ENCODE measurements at places on chromosomes 2 and 18. TPM values are rescaled to one million over a fixed set of nuclear protein-coding genes. Genes with fewer than 3 reads are reported as not detected.

DNA sequence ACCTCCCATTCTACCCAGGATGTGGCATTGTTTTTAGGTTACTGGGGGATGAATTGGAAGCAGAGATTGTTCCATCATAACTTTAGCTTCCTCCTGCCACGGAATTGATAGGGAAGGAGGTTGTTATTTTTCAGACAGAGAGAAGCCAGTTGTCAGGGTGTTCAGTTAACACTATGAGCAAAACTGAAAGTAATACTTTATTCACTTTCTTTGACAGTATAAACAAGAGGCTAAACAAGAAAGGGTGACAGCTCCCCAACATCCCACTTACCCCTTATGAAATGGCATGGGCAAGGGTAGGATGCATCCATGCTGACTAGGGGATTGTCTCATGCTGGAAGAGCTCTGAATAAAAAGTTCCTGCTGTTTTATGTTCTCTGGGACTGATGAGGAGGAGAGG lies 36.4 kb upstream of the GAREM1 start:
- no peaks in the 10 kb centered on the region for H3K27me3 ChIP-seq
- no peaks in the 10 kb centered on the region for H3K4me1 ChIP-seq
- DNase-seq: no peak
- no peak overlapping the region for H3K4me3 ChIP-seq
- H3K27ac ChIP-seq: no peak overlapping the region
- no peaks in the 10 kb centered on the region for H3K36me3 ChIP-seq

DNA sequence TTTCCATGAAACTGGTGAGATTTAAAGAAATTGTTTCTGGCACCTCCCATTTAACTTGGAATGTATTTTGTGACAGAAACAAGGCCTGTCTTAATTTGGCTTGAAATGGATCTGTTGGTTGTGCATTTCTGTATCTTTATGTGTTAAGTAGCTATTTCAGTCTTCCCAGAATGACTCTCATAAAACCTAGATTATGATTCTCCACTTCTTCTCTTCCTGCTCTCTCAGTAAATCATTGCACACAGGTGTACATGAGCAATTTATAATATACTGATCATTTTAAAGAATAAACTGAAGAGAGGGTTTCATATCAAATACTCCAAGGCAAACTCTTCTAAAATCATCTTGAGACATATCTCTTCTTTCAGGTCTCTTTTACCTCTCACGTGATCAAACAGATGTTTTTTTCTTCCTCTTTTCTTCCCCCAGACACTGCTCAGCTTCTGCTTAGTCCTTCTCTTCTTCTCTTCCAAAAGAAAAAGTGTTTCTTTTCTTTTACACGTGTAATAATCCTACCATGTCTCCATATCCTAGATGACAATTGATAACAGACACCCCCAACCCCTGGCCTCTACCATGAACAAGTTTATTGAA lies 112.0 kb downstream of the PPP1R1C start:
- no peak for DNase-seq
- no peaks in the 10 kb centered on the region for H3K36me3 ChIP-seq
- no peak overlapping the region for H3K4me3 ChIP-seq
- no peaks in the 10 kb centered on the region for H3K27me3 ChIP-seq

The UBXN4 gene
- 50.1 TPM for total RNA-seq

The RESP18 gene
- total RNA-seq: not detected

DNA sequence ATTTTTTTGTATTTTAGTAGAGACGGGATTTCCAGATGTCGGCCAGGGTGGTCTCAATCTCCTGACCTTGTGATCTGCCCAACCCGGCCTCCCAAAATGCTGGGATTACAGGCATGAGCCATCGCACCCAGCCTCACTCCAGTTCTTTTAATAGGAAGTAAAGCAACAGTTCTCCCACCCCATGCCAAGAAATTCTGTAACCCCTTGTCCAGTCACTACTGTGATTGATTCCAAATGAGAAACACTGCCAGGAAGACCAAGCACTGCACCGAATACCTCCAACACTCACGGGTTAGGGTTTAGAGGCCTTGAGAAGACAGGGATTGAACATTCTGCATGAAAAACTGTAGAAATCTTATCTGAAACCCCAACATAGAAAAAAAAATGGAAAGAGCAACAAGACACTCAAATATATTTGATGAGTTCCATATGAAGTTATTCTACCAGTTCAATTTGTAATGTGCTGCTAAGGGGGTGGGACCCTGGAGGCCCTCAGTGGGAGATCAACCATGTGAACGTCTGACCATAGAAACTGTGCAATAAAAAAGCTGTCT lies 48.2 kb upstream of the BIN1 start:
- no peak overlapping the region for H3K4me3 ChIP-seq
- no peak overlapping the region for H3K27ac ChIP-seq
- DNase-seq: no peak
- H3K4me1 ChIP-seq: peaks cover 31% of the 10 kb centered on the region
- H3K27me3 ChIP-seq: no peaks in the 10 kb centered on the region

DNA sequence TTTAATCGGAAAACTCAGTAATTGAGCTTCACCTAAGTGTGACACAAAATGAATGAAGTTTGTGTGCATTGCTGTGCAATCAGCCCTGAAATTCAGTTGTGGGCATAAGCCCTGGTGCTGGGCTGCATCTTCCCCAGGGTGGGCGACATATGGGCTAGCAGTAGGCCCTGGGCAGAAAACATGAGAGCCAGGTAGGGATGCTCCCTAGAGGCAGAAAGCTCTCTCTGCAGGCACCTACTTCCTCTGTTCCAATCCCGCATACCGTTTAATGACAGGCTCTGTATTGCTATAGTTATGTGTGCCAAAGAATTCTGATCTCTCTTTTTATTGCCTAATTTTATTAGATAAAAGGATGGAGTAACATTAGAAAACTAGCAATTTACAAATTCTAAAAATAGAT lies 456.7 kb downstream of the NRXN1 start:
- H3K4me1 ChIP-seq: no peaks in the 10 kb centered on the region
- H3K4me3 ChIP-seq: no peak overlapping the region
- no peak for DNase-seq
- no peaks in the 10 kb centered on the region for H3K36me3 ChIP-seq
- H3K27ac ChIP-seq: no peak overlapping the region

DNA sequence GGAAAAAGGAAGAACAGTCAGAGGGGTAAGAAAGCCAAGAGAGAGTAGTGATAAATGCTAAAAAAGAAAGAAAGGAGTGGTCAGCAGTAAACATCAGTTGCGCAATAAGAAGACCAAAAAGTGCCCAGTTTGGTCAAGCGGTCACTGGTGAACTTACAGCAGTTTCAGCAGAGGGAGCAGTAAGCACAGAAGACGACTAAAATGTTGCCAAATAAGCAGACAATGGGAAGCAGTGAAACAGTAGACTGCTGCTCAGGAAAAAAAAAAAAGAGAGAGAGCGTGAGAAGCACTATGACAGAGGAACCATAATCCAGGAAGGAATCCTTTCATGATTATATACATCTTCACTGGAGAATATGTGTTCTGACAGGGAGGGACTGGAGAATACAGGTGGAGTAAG lies 45.8 kb downstream of the DNAJC10 start:
- no peak overlapping the region for H3K27ac ChIP-seq
- peaks cover 74% of the 10 kb centered on the region for H3K36me3 ChIP-seq
- no peaks in the 10 kb centered on the region for H3K4me1 ChIP-seq
- H3K4me3 ChIP-seq: no peak overlapping the region
- DNase-seq: no peak

- no peaks in the 10 kb centered on the region for H3K27me3 ChIP-seq
- H3K36me3 ChIP-seq: peaks cover 6% of the 10 kb centered on the region
- H3K4me3 ChIP-seq: no peak overlapping the region
These were observed 4.2 kb upstream of the ROCK1 start for GRCh38 chr18:21115519-21116411.

The CDKL4 gene
- 0.34 TPM for total RNA-seq

DNA sequence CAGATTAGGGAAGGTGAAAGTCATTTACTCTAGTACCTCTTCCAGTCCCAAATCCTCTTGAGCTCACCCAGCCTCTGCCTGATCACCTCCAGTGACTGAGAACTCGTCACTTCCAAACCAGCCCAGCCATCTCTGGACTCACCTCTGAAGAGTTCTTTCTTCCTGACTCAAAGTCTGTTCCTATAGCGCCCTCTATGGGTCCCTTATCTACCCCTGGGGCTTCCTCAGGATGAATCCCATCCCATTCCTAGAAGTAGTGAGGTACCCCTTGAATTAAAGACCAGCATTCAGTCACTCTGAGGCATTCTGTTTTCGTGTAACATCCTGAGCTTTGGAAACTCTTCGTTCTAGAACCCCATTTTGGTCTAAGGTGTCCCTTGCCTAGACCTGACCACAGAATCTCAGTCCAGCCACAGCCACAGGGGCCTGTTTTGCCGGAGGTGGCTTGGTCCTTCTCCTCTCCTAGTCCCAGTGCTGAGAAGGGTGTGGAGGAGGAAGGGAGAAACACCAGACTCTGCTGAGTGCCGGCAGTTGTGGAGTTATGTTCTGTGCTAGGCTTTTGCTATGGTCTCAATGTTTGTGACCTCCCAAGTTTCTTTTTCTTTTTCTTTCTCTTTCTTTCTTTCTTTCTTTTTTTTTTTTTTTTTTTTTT lies 32.7 kb downstream of the SIX3 start:
- no peak overlapping the region for H3K27ac ChIP-seq
- no peaks in the 10 kb centered on the region for H3K27me3 ChIP-seq
- H3K36me3 ChIP-seq: no peaks in the 10 kb centered on the region
- DNase-seq: peak; percentile 66
- no peak overlapping the region for H3K4me3 ChIP-seq
- H3K4me1 ChIP-seq: peaks cover 14% of the 10 kb centered on the region

DNA sequence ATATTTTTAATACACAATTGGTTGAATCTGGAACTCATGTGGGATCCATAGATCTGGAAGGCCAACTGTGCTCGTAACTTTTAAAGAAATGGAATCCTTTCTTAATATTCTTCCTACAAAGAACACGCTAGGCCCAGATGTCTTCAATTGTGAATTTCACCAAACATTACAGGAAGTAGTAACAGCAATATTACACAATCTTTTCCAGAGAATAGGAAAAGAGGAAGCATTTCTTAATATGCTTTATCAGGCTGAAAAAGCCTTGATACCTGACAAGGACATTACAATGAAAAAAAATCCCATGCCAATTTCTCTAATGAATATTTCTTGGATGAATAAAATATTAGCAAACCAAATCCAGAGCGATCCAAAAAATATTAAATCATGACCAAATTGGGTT lies 80.3 kb upstream of the HAAO start:
- H3K4me3 ChIP-seq: no peak overlapping the region
- no peaks in the 10 kb centered on the region for H3K36me3 ChIP-seq
- DNase-seq: no peak

The ZSCAN30 gene
- 7.5 TPM for total RNA-seq

GRCh38 chr2:26649322-26649721 lies 8.2 kb upstream of the CIB4 start:
- no peak overlapping the region for H3K4me3 ChIP-seq
- no peaks in the 10 kb centered on the region for H3K36me3 ChIP-seq
- DNase-seq: no peak

The AMER3 gene
- not detected for total RNA-seq

DNA sequence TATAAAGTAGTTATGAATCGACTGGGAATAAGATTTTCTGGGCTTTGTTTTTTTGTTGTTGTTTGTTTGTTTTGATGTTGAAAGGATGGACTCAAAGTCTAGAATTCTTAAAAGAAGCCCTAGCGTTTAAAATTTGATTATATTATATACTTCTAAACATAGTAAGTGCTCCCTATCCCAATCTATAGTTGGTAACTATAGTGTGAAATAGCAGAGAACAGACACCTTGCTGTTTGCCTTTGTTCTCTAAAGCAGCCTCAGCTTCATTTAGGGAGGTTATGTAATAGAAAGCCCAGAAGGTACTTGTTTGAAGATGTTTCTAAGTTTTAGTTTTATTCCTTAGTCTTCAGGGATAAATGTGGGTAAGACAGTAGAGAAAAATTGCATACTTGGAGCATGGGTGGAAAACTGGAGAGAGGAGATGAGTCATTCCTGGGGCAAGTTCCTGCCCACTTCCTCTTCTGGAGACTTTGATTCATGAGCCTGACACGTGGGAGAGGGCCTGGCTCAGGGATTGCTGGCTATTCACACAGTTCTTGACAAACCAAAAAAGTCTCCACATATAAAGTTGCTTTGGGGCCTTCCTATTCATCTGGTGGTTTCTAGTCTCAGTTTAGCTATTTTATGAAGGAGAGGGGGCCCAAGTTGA lies 131.9 kb downstream of the MYO1B start:
- peaks cover 12% of the 10 kb centered on the region for H3K36me3 ChIP-seq
- H3K4me3 ChIP-seq: no peak overlapping the region
- DNase-seq: peak; percentile 87
- H3K27me3 ChIP-seq: no peaks in the 10 kb centered on the region

The RTKN gene
- 5.6 TPM for total RNA-seq

GRCh38 chr2:161316701-161317100 lies 8.5 kb downstream of the PSMD14 start:
- no peak for DNase-seq
- H3K4me3 ChIP-seq: no peak overlapping the region
- H3K4me1 ChIP-seq: no peaks in the 10 kb centered on the region

DNA sequence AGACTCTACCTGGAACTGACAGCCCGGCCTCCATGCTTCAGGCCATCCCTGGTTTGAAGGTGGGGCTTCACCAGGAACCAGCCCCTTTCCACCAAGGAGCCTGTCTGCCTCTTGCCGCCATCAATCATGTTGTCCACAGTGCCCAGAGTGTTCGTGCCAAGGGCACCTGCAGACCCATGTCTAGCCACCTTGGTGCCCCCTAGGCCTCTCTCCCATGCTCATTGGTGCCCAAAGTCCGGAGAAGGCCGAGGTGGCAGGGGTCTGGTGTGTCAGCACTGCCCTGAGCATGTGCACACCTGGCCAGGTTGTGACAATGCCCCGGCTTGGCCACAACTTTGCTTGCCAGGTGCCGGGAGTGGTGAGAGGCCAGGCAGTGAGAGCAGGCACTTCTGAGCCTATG lies 114.8 kb downstream of the COPS8 start:
- no peak overlapping the region for H3K4me3 ChIP-seq
- H3K4me1 ChIP-seq: peaks cover 83% of the 10 kb centered on the region

DNA sequence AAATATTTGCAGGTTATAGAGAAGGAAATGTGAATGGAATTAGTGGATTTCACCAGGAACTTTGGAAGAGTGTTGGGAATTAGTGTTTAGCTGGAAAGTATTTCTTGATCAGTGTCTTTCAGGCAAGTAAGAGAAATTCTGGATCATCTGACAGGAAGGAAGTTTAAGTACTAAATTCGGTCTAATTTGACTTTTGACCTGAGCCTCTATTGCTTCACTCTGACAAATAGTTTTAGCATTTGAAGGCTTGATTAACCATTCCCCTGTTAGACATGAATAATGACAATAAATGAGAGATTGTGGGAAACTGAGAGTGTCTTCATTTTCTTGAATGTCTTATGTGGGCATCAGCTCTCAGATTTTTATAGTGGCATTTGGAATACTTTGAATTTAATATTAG lies 16.0 kb downstream of the CCNT2 start:
- 0 out of 2 replicates have a peak, but pooled peaks cover 2% of the 10 kb centered on the region for H3K27me3 ChIP-seq
- H3K4me3 ChIP-seq: no peak overlapping the region
- no peak for DNase-seq
- H3K27ac ChIP-seq: no peak overlapping the region

- peaks cover 3% of the 10 kb centered on the region for H3K27me3 ChIP-seq
- no peak overlapping the region for H3K27ac ChIP-seq
- no peaks in the 10 kb centered on the region for H3K4me1 ChIP-seq
- no peaks in the 10 kb centered on the region for H3K36me3 ChIP-seq
- no peak overlapping the region for H3K4me3 ChIP-seq
These were observed 379.0 kb upstream of the FANCL start for GRCh38 chr2:58620093-58620492.
